ENCODE measurements at places on chromosomes 16 and 17.

GRCh38 chr17:43778337-43779144, at the start of gene DUSP3:
DUSP3 (minus strand) TSS chr17:43778977; CDS start chr17:43778924, 53 bp downstream.
- DNase-seq: peak; percentile 55

- DNase-seq: no peak
Observed at GRCh38 chr16:13833515-13833914, 86.4 kb upstream of the ERCC4 start.

DNA sequence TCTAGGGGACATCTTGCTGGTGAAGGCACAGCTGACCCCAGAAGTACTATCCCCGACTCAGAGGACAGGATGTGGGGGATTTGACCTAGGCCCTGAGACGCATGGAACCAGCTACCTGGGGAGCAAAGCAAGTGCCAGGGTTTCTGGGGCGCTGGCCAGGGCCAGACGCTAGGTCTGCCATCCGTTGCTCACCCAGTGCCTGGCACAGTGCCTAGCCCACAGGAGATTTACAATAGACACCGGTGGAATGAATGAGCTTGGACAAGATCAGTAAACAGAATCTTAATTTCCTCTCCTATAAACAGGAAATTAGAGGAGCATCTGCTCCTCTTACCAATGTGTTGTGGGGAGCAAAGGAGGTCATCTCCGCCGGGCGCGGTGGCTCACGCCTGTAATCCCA, 5.0 kb downstream of the RPRML start:
- DNase-seq: no peak

- no peak for DNase-seq
Observed at GRCh38 chr17:20267459-20267842, 199.9 kb downstream of the LGALS9B start.

- DNase-seq: peak; percentile 94
Observed at GRCh38 chr16:89701425-89702406, at the start of gene SPATA2L. SPATA2L (minus strand) TSS chr16:89701705; CDS start chr16:89701232, 473 bp downstream.

DNA sequence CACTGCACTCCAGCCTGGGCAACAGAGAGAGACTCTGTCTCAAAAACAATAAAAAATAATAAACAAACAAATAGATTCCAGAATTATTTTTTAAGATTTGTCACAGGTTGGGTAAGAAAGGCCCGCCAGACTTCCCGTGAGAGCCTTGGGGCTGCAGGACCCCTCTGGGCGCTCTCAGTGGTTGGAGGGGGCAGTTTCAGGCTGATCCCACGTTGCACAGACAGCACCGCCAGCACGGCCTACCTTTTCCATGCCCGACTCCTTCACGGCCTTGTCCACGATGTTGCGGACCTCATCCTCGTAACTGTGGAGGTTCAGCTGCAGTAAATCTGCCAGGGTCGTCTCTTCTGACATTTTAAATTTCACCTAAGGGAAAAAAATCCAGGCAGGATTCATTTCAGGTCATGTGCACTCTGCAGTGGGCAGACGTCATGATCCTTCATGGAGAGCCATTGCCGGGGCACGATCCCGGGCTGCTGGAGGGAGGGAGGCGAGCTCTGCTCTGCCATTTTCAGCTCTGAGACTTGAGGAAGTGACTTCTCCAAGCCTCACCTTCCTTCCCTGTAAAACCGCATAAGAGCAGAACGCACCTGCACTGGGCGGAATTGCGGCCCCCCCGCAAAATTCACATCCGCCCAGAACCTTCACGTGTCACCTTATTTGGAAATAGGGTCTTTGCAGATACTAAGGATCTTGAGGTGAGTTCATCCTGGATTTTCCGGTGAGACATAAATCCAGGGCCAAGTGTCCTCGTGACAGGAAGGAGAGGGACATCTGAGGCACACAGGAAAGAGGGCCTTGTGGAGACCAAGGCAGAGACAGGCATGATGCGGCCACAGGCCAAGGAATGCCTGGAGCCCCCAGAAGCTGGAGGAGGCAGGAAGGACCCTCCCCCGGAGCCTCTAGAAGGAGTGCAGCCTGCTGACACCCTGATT, 66.8 kb downstream of the DNAH17 start:
- DNase-seq: no peak

GRCh38 chr17:66373944-66374817, 71.8 kb downstream of the PRKCA start:
- no peak for DNase-seq

DNA sequence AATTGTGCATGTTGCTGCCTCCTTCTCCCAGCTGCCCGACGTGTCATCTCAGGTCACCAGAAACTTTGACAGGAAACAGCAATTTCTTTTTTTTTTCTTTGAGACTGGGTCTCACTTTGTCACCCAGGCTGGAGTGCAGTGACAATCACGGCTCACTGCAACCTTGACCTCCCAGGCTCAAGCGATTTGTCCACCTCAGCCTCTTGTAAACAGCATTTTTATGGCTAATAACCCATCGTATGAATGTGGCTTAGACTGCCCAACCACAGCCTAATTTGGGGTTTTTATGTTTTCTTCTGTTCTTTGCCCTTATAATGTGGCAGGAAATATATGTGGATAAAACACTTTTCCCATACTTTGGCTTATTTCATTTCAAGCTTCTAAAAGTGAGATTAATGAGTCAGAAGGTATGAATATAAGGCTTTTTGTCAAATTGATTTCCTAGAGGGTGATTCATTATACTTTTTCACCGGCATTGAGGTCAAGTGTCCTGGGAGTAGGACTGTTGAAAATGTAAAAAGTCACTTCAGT, 31.0 kb upstream of the SLC5A10 start:
- DNase-seq: no peak

Measured in activated gamma-delta T cell (primary cell).